Left ventricle myocardium inferior (tissue), 1 donor: ENCODE measurements at places on chromosomes 7 and 10.

- DNase-seq, result no peak
Measured at GRCh38 chr10:110699859-110700468, 55.8 kb downstream of the RBM20 start.

GRCh38 chr7:676972-677385 lies 49.5 kb upstream of the DNAAF5 start:
- DNase-seq, result no peak

DNA sequence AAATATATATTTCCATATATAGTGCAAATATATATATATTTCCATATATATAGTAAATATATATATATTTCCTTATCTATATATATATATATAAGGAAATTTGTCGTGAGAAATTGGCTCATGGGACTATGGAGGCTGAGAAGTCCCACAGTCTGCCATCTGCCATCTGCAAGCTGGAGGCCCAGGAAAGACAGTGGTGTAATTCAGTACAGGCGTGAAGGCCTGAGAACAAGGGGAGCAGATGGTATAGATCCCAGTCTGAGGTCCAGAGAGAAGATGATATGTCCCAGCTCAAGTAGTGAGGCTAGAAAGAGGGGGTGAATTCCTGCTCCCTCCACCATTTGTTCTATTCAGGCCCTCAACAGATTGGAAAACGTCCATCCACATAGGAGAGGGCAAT lies 78.9 kb downstream of the MTPN start:
- no peak for DNase-seq

- DNase-seq, result no peak
Measured at GRCh38 chr7:94135180-94135579, 131.0 kb upstream of the BET1 start.

DNA sequence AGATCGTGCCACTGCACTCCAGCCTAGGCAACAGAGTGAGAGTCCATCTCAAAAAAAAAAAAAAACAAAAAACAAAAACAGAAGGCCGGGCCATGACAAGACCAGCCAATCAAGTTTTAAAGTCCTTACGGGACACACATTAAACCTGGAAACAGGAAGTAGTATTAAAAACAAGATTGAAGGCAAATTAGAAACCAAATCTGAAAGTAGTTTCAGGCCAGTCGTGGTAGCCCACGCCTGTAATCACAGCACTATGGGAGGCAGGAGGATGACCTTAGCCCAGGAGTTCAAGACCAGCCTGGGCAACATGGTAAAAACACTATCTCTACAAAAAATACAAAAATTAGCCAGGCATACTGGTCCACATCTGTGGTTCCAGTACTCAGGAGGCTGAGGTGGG lies 18.1 kb downstream of the PSAP start:
- DNase-seq, result no peak

DNA sequence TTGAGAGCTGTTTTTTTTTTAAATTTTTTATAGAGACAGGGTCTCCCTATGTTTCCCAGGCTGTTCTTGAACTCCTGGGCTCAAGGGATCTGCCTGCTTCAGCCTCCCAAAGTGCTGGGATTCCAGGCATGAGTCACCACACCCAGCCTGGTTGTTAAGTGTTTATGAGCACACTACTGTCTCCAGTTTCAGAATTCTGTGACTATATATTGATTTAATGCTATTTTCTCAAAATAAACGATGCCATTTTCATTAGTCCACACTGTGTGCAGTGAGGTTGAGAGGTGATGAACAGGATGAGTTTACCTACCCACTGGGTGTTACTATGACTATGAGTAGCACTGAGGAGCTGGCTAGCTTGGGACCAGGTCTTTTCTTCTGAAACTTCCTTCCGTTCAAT lies 110.9 kb upstream of the FAM180A start:
- DNase-seq, result no peak
